ENCODE measurements at places on chromosomes 2 and 18.

GRCh38 chr2:54855434-54855833 is 132.0 kb downstream of the EML6 start:
- no peak for DNase-seq

- DNase-seq, result no peak
These were observed 66.3 kb downstream of the ZEB2 start for GRCh38 chr2:144453486-144454158.

GRCh38 chr2:172340394-172340793 is 87.0 kb upstream of the ITGA6 start:
- DNase-seq, result no peak

DNA sequence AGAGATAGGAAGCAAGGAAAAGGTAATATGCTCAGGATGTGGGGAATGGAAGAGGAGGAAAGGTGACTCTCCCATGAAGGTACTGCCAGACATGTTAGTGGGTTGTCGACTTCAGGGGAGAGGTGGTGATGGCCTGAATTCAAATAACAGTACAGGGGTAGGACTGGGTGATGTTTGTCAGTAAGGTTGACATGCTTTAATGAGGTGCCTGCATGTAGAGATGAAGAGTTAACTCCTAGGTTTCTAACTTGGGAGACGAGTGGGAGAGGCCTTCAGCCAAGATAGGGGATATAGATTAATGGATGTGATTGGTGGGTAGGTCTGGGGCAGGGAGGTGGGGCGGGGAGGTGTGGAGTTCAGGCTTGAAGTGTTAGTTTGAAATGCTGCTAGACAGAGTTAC is 2.6 kb downstream of the NAPG start:
- DNase-seq, result no peak

- no peak for DNase-seq
These were observed 81.2 kb upstream of the STK17B start for GRCh38 chr2:196252408-196253115.

DNA sequence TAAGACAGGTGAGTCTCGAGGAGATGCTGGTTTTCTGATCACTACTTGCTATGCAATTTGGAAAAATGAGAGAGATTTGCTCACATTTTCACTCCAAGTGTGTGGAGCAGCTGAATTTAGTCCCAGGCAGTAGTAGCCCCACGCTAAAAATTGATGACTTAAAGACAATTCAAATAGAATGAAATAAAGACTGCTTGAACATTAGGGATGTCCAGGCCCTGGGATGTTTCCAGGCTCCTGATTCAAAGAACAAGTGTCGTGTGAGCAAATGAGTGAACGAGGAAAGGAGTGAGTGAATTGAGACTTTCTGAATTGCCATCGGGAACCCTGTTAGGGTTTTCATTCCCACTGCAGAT is 37.3 kb upstream of the MRPL19 start:
- no peak for DNase-seq

- DNase-seq, result no peak
These were observed 104.0 kb downstream of the HIBCH start for GRCh38 chr2:190215620-190216019.

- no peak for DNase-seq
These were observed 239.1 kb downstream of the HDAC4 start for GRCh38 chr2:239161711-239162140.

DNA sequence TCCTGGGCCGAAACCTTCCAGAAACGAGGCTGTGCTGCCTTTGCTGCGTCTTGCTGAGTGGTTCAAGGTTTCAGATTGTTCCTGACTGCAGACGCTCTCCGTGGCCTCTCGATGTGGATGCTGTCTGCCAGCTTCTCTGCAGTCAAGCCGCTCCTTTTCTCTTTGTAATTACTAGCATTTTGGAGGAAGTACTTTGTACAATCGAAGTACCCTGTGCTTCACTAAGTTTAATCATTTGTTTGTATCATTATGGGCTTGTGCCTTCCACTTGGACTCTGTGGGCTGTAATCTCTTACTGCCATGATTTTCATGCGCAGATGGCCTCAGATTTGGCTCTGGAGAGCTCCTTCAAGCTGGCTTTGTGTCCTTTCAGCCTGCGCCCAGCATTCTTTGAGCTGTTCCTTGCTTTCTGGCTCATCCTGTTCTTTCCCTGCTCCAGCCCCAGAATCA is 49.3 kb downstream of the TRAF3IP1 start:
- DNase-seq, result peak; percentile 70

DNA sequence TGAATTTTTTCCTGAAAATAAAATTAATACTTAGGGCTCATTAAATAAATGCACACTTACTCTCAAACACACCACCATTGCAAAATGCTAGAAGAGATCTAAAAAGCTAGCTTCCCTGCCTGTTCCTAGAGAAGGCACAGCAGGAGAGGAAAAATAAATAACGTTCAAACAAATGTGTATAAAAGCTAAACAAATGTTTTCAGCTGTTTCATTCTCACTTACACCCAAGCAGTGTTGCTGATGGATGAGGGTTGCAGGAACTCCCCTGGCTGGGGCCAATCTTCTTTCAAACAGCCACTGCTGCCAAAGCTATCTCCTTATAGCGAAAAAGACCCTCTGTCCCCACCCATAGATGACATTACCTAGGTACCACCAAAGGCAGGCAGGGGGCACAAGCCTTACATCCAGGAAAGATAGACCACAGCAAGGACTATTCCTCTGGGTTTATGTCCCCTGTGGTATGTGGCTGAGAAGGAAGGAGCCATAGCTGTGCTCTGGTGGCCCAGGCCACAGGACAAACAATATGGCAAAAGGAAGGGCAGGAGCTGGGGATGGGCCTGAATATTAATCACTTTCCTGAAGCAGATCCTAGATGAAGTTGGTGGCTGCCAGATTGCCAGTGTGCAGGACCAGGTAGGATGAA is 214.6 kb downstream of the TTC32 start:
- DNase-seq, result no peak

DNA sequence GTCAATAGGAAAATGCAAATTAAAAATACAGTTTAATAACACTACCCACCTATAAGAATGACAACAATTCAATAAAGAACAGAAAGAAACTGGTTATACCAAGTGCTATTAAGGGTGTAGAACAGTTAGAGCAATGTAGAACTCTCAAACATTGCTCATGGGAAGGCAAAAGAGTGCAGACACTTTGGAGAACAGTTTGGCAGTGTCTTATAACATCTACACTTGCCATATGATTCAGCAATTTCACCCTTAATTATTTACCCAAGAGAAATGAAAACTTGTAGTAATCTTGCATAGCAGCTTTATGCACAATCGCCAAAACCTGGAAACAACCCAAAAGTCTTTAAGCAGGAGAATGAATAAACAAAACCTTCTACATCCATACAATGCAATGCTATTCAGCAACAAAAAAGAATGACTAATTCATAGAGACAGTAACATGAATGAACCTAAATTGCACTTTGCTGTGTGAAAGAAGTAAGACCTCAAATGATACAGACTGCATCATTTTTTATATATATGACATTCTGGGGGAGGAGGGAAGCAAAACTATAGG is 455.2 kb downstream of the THSD7B start:
- DNase-seq, result no peak

GRCh38 chr2:88856409-88857135 is 165.1 kb downstream of the RPIA start:
- no peak for DNase-seq

DNA sequence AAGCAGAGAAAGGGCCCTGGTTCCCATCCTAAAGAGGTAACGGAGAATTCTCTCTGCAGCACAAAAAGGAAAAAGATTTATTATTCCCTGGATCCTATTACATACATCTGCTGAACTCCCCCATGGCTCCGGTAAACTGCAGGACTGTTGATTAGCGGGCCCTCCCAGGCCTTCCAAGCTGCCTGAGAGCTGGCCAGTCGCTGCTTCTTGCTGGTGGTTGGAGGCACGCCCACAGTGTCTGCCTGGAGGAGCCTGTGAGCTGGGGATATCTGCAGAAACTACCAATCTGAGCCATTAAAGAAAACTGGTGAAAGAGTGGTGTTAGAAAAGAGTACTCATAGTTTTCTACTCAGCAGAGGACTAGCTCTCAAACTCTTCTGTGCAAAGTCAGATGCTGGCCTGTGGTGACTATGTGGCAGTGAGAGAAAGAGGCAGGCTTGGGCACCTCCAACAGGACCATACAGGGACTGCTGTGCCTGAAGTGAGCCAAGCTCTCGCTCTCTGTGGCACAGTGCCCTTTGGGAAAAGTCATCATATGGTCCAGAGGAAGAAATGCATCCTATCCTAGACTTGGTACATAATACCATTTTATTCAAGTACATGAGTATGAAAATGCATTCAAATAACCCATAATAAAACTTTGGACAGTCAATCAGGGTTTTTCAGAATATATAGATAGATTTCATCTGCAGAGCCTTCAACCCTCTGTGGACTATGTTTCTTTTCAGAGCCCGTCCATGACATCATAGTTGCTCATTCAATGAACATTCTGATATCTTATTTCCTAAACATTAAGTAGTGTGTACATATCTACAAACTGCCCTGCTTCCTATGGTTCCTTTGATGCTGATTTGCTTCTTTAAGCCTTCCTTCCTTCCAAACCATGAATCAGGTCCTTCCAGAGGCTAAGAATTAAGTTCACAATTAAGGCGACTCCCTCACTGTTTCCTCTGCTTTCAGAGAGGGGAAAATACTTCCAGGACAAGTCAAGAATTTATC is 242.0 kb upstream of the LYPD1 start:
- no peak for DNase-seq

GRCh38 chr2:210267698-210268097 is 42.5 kb upstream of the ACADL start:
- DNase-seq, result no peak

DNA sequence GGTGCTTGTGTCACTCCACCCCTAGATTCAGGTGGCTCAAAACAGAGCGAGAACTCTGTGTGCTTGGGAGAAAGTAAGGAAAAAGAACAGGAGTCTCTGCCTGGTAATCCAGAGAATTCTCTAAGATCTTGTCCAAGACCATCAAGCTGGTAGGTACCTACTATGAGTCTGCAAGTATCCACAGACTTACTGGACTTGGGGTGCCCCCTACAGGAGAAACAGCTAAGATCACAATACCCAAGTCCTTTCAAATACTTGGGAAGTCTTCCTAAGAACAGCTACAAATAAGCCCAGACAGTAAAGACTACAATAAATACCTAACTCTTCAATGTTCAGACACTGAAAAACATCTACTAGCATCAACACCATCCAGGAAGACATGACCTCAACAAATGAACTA is 1143.6 kb upstream of the ACVR2A start:
- no peak for DNase-seq

- DNase-seq, result no peak
These were observed 46.8 kb upstream of the ACTR3 start for GRCh38 chr2:113842919-113843736.

- DNase-seq, result no peak
These were observed 4.6 kb downstream of the PROC start for GRCh38 chr2:127422559-127423477.

- peak; percentile 40 for DNase-seq
These were observed 96.2 kb upstream of the ZNF532 start for GRCh38 chr18:58768293-58768974.

GRCh38 chr2:241320394-241320793 is 4.7 kb downstream of the SEPTIN2 start:
- no peak for DNase-seq

DNA sequence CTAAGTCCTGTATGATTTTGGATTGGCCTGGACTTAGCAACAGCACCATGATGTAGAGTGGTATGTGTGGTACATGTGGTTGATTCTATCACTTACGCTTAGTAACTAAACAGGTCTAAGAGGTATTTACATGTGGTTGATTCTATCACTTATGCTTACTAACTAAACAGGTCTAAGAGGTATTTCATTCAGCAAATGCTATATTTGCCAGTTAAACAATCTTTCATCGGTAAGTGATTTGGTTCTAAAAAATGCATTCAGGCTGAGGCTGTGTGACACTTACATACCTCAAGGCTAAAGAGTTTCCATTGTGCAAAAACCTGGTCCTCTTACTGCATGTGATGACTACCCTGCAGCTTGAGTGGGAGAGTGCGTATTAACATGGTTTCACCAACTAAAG is 13.1 kb downstream of the EIF4E2 start:
- DNase-seq, result no peak

- DNase-seq, result no peak
These were observed 51.5 kb downstream of the SETBP1 start for GRCh38 chr18:44732238-44732563.

DNA sequence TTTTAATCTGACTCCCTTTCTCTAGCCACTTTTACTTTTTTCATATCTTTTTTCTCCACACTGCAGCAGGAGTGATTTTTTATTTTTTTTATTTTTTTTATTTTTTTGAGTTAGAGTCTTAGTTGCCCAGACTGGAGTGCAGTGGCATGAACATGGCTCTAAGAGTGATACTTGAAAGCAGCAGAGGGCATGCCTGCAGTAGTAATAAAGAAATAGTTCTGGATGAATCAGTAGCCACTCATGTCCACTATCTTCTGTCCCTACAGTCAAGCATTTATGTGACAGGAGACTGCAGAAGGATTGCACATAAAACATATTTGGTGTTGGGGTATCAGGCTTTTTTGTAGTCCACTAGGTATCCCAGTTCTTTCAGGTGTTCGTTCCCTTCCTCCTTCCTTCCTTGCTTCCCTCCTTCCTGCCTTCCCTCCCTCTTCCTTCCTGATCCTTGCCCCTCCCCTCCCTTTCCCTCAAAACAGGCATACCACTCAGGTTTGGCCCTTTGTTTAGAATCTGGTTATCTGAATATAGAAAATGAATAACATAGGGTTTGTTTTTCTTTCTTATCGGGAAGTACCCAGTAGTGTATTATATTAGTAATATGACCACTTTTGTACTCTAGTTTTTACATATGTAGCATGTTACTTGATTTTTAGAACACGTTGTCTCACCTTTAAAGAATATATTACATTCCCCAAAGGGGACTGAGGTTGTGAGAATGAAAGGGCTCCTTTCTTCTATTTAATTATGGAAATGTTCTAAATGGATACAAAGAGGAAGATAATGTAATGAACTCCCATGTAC is 23.5 kb downstream of the MIB1 start:
- no peak for DNase-seq

DNA sequence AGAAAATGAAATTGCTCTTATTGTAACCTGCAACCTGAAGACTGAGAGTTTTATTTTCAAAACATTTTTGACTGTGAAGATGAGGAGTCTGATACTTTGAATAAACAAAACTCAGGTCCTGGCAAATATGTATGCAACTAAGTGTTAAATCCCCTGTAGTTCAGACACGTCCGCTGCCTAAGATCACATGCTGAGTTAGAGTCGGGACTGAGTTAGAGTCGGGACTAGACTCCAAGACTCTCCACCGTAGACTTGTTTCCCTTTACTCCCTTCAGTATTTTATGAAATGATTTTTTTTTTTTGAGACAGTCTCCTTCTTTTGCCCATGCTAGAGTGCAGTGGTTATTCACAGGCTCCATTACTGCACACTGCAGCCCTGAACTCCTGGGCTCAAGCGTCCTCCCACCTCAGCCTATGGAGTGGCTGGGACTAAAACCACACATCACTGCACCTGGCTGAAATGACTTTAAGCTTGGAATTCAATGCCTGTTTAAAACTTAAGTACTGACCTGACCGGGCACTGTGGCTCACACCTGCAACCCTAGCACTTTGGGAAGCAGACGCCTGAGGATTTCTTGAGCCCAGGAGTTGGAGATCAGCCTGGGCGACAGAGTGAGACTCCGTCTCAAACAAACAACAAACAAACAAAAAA is 28.0 kb upstream of the PMAIP1 start:
- DNase-seq, result no peak

GRCh38 chr2:48471048-48471474 is 58.9 kb upstream of the STON1 start:
- DNase-seq, result peak; percentile 18

- DNase-seq, result no peak
These were observed 497.2 kb upstream of the ZEB2 start for GRCh38 chr2:145017149-145017548.

- DNase-seq, result no peak
These were observed 50.6 kb upstream of the ZEB2 start for GRCh38 chr2:144570566-144570965.

GRCh38 chr2:221455214-221455613 is 116.9 kb downstream of the EPHA4 start:
- DNase-seq, result no peak

Measured in NCI-H446 (cell line).